RWPE2 (cell line): ENCODE measurements at places on chromosomes 4 and X.

GRCh38 chr4:13244444-13244843 is 239.7 kb downstream of the RAB28 start:
- no peak for DNase-seq

GRCh38 chrX:1041091-1041490 is 171.4 kb downstream of the CRLF2 start:
- DNase-seq: no peak

DNA sequence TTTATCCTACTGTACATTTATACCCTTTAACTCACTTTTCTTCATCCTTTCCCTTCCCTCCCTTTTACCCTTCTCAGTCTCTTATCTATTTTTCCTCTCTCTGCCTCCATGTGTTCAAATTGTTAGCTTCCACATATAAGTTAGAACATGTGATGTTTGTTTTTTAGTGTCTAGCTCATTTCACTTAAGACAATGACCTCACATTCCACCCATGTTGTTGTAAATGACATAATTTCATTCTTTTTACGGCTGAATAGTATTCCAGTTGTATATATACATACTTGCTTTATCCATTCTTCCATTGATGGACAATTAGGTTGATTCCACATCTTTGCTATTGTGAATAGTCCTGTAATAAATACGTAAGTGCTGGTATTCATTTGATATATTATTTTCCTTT is 7.3 kb upstream of the CXCL3 start:
- no peak for DNase-seq

DNA sequence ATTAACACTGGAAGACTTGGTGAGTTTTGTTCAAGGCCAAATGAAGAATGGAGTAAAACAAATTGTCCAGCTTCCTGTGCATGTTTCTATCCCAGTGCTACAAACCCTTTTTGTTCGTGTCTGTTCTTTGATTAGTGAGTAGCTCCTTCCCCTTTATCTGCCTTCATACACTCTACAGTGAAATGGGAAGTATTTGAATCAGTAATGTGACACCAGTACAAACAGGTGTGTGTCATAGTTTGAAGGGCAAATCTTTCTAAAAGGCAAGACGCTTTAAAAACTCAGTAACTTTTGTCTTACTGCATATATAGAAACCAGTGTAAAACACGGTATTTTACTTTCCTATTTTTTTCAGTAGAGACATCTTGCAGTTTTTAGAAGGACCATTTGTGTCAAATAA is 5.9 kb downstream of the ARHGEF38 start:
- no peak for DNase-seq

GRCh38 chr4:67861513-67861912 is 22.3 kb downstream of the TMPRSS11D start:
- no peak for DNase-seq

DNA sequence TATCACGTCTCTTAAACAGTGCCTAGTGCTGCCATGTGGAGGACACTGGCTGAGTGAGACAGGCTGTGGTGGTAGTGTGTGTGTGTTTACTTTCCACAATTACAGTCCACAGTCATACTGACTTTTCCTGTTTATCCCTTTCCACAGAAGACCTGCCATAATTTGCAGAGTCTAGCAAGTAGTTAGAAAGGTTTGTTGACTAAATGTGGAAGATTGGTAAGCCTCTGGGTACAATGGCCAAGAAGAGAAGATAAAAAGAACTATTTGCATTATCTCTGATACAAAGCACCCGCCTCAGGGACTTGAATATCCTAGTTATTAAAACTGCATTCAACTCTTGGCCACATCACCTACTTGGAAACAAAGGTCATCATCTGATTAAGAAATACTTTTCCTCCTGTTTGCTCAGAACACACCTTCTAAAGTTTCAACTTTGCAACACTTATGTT is 89.1 kb downstream of the FAM13A start:
- DNase-seq: no peak

DNA sequence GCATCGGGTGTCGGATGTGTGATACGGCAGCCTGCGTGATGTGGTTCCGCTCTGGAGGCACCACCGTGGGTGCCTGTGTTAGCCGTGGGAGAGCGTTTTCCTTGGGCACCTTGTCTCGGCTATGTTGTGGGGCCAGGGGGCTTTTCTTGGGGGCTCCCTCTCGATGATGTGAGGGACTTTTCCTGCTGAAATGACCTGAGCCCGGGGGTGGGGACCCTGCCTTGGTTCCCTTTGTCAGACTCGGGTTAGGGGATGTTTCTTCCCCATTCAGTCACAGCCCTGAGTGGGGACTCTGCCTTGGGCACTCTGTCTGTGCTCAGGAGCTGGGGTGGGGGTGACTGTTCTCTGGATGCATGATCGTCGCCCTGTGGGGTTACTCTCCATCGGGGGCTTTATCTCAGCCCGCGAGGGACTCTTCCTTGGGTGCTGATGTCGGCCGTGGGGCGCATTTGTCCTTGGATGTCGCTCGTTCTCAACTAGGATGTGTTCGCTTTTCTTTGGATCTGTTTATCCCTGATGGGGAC is 26.7 kb downstream of the CT45A3 start:
- no peak for DNase-seq

GRCh38 chr4:47926667-47927258 is 12.4 kb upstream of the NFXL1 start:
- DNase-seq: no peak

DNA sequence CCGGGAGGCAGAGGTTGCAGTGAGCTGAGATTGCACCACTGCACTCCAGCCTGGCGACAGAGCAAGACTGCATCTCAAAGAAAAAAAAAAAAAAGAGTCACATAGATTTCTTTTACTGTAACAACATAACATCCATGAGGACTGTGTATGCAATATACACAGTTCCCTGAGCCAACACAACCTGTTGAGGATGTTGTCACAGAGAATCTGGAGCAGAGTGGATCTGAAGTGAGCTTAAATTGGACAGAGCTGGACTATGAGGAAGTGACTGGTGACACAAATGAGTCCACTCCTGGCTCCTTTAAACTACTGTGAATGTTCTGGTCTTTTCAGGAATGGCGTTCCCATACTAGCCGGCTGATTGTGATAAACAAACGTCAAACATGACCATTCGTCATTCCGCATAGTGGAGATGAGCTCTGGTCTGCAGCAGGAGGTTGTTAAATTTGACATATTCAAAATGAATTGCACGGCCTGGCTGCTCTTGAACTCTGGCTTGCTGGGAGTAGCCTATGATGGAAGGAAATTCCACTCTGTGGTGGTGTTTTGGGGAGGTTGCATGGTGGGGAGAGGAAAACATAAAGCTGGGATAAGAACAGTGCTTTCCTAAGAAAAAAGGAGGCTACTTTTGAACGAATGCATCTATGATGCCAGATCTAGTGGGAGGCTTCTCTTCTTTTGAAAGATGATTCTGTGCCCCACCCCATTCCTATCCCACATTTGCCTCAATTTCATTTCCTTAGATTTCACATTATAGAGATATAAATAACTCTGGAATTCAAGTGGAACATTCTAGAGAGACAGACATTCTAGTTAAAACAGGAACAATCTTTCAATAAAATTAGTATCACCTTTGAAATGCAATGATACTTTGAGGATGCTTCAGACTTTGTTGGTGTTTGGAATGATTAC is 149.5 kb downstream of the SHROOM3 start:
- DNase-seq: no peak

GRCh38 chr4:168844353-168845049 is 165.6 kb downstream of the CBR4 start:
- DNase-seq: no peak

- DNase-seq: no peak
These were observed 48.8 kb downstream of the PPP2R2C start for GRCh38 chr4:6423575-6423974.

DNA sequence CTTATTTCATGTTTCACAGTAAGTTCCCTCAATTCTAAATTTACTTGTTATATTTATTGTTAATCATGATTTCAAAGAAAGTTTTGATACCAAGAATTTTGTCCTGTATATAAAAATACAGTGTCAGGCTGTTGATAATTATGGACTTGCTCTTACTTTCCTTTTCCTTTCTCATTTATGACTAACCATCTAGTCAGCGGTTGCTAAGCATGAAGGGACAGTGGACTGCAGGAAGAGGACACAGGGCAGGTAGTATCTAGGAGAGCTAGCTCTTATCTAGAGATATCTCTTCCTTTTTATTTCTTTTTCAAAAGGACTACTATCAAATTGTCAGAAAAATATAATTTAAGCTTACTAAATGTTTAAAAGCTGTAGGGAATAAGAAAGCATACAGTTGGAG is 1.6 kb downstream of the OPRPN start:
- DNase-seq: no peak

GRCh38 chr4:17336986-17337385 is 174.9 kb downstream of the QDPR start:
- DNase-seq: no peak

DNA sequence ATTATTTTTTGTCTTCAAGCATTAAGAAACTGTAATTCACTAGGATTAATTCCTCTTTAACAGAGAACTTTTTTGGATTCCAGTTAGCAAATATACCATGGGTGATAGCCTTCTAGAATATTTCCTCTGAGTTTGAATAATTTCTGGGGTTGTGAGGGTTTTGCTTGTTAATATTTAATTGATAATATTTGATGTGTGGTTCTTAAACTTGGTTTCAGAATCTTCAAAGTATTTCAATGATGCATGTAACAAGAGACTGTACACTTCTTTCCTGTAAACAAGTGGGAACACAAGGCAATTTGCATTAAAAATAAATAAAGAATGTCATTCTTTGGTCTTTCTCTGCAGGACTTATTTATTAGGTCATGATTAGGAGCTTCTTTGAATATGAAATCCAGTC is 9.5 kb upstream of the C4orf51 start:
- DNase-seq: no peak

DNA sequence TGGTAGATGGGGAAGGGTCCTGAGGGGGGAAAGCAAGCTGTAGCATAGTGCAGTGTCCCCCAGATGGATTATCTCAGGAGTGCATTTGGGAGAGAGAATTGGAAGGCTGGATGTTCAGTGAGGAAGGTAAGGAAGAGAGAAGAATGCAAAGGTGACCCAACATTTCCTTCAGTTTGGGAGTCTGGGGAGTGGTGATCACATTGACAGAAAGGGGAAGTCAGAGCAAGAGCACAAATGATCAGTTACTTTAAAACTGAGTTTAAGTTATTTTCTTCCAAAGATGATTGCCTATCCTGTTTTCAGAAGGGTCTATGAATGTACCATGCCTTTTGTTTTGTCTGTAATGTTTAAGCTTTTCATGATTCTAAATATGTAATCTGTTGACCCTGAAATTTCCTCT is 47.6 kb downstream of the ARHGAP10 start:
- no peak for DNase-seq

DNA sequence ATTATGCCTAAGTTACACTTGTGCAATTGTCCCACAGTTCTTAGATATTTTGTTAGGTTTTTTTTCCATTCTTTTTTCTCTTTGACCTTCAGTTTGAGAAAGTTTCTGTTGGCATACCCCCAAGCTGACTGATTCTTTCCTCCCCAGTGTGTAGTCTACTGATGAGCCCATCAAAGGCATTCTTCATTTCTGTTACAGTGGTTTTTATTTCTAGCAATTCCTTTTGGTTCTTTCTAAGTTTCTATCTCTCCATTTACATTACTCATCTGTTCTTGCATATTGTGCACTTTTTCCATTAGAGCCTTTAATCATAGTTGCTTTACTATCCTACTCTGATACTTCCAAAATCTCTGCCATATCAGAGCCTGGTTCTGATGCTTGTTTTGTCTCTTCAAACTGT is 31.9 kb downstream of the CASP6 start:
- no peak for DNase-seq

DNA sequence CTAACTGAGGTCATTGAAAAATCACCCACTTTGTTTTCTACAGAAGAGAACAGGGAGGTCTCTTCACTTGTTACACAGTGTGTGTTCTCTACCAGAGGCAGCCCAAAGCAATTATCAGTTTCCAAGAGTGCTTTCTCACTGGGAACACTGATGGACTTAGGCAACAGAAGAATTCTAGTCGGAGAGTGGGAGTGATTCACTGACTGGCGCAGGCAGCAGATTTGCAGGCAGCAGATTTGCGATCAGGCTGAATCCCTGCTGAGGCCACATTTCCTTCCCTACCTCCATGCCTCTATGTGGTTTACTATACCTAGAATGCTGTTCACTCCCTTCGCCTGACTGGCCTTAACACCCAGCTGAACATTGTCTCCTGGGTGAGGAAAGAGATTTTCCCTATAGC is 6.6 kb downstream of the OCIAD2 start:
- no peak for DNase-seq

DNA sequence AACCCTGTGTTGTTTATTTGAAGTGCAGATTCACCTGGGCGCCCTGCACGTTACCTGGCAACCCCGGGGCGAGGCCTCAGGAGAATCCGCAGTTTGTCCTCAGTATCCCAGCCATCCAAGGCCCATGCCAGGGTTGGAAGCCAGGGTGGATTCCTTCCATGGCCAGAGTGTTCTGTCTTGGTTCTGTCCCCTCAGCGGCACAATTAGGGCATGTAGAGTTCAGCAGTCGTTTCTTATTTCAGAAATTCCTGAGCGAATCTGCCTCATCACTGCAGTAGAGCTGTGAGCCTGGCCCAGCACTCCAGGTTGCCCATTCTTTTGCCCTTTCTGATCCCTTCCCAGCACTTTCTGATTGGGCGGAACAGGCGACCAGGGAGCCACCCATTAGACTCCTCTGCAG is 29.9 kb upstream of the CLCN4 start:
- DNase-seq: no peak

GRCh38 chr4:155638195-155638965 is 28.3 kb upstream of the GUCY1A1 start:
- DNase-seq: no peak

DNA sequence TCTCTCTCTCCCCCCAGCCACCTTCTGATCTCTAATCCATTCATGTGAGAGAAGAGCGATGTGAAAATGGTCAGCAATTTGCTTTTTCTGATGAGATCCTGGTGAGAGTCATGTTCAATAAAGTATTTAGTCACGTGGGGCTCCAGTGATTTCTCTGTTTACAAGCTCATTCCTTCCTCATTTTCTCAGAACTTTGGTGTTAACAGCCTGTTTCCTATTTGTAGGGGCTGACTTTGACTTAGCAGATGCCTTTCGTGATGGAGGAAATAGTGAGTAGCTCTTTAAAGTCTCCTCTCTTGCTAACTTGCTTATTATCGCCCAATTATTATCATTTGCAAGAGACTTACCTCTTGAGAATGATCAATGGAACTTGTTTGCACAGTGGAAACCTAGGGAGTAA is 72.6 kb upstream of the CD99 start:
- no peak for DNase-seq

- DNase-seq: no peak
These were observed 207.9 kb downstream of the HS6ST2 start for GRCh38 chrX:132750331-132751062.

- DNase-seq: no peak
These were observed 49.0 kb downstream of the SYTL5 start for GRCh38 chrX:38055170-38055847.

- DNase-seq: no peak
These were observed 5.3 kb upstream of the APELA start for GRCh38 chr4:164871673-164872072.

DNA sequence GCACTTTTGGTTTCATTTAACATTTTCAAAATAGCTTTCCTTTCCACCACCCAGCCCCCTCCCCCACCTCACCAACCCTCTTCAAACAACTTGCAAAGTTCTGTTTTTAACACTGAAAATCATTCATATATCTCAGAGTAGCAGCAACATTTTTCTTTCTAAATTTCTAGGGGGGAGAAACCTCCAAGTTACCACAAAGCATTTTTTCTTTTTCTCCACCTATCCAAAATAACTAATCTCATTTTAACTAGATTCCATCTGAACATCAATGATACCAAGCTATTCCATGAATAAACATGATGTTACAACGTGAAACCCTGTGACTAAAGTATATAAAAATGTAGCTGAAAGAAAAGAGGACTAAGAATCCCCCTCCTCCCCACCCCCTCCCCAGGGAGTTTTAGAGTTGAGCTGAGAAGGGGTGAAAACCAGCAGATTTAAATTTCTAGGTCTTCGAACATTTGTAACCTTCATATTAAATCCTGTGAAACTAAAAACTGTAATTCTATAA is 5.2 kb downstream of the LDB2 start:
- DNase-seq: no peak
